ENCODE measurements at places on chromosomes 1 and 21. TPM values are rescaled to one million over a fixed set of nuclear protein-coding genes. Genes with fewer than 3 reads are reported as not detected.

GPR37L1 gene
- total RNA-seq, result 1.1 TPM

DNA sequence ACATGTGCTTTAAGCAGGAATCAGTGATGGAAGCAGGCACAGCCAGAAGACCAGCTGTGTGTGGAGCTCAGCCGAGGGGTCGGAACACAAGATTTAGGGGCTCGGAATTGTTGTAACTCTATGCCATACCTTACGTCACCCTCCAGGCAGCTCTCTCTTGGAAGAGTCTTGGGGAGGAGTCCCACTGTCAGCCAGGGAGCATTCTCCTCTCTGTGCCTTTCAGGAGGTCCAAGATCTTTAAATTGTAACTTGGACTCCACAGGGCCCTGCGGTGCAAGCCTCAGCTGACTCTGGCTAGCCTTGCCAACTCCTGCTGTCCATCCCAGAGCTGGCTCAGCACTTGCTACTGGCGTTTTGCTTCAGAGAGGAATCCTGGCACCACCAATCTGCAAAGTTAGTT lies 26.4 kb upstream of the ROR1 start:
- peak; percentile 7 for DNase-seq

DNA sequence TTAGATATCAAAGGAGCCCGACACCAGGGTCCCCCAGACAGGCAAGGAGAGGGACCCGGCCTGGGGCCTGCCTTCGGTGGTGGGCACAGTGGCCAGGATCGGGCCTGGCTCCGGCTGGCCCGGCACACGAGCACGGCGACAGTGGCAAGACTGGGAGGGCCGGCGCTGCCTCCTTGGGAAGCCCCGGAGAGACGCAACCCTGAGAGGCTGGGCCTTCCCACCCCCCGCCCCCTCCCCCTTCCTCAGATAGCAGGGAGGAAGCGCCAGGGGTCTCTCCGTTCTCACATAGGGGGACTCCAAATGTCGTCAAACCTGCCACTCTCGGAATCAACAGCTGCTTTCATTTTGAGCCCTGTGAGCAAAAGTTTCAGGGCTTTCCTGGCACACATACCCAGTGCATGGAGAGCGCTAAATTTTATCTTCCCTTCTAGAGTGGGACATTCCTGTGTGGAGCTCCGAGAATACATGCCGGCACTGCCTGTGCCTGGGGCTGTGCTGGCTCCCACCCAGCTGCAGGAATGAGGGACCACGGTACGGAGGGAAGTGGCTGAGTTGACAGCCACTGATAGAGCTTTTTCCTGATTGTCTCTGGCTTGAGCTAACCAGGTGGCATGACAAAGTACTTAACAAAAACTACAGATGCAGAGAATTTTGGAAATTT lies 62.4 kb downstream of the CD247 start:
- peak; percentile 26 for DNase-seq

GRCh38 chr1:1358433-1359271 lies at the start of gene MXRA8:
TSS of gene MXRA8 (minus strand) at chr1:1358555. CDS start at chr1:1358504, 51 bp downstream.
- DNase-seq, result no peak

HCN3 gene
- 12.9 TPM for total RNA-seq

LCE1B gene
- total RNA-seq, result not detected

- no peak for DNase-seq
These were observed 9.9 kb downstream of the UBXN11 start for GRCh38 chr1:26296340-26297056.

DNA sequence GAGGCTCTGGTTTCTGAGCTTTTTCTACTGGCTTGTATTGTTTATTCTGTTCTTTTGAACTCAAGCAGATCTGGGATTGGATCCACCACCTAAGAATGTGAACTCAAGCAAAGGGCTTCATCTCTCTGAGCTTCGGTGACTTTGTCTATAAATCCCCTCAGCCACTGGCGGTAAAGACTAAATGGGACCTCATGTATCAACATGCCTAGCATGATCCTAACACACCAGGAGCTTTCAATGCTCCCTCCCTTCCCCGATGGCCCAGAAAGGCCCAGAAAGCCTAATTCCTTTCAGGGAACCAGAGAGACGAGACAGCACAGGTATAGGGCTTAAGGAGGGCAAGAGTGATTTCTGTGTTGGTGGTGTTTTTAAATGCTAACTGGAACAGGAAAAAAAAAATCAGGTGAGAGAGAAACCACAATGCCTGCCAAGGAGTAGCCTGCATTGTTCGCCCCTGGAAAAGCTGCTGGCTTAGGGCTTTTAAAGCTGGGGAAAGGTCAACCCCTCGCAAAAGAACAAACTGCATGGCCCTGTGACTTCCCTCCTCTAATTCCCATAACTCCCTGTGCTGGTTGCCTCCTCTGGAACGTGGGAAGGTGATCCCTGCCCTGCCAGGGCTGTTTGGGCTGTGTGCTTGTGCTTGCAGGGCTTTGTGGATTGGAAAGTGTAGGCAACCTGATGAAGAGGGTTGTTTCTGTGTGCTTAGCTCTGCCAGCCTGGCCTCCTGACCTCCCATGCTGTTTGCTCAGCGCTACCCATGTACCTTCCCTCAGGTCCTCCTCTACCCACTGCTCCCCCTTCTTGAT lies 147.0 kb downstream of the PLPP3 start:
- no peak for DNase-seq

LIPI gene
- not detected for total RNA-seq

SLC44A3 gene
- total RNA-seq, result 3.0 TPM

ADORA1 gene
- 19.1 TPM for total RNA-seq

ANGPTL1 gene
- 0.82 TPM for total RNA-seq

DNA sequence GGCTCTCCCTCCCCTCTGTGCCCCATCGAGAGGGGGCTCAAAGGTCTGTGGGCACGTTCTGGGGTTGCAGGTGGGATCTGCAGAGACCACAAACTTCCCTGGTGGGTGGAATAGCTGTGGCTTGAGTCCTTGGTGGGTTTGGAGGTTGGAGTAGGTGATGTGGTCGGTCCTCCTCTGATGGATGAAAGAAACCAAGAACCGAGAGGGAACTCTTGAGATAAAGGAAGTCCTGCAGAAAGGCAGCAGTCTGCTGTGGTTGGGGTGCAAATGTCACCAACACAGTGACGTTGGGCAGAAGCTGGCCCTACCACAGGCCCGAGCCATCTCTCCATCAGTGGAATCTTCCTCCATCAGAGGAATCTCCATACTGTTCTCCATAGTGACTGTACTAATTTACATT lies 171.8 kb downstream of the FCRL5 start:
- no peak for DNase-seq

DNA sequence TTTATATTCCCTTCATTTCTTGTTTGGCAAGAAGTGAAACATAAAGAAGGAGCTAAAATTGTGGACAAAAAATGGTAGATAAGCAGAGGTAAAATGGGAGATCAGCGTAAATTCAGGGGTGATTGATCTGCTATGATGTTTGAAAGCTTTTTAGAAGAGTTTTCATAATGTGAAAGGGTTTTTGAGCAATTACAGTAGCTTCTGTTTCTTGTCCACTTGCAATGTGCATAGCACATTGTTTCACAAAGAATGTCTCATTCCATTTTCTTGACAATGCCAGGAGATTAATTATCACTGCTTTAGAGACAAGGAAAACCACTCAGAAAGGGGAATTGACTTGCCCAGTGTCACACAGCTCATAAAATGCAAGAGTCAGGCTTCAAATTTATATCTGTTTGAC lies 65.9 kb upstream of the PLPPR4 start:
- DNase-seq, result no peak

GRCh38 chr1:168506204-168506819 lies 37.5 kb downstream of the XCL2 start:
- DNase-seq, result no peak

DNA sequence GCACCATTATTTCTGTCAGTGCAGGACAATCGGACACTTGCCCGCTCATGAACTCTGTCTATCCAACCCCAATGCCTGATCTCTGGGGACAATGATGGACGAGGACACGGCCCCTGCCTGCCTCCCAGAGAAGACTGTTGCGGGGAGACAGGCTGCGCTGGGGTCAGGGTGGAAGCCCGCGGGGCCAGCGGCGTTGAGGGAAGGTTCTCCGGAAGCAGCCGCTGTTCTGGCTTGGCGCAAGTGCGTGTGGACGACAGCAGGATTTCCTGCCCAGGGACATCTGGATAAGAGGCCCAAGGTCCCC lies 18.8 kb downstream of the RHBG start:
- DNase-seq, result no peak

BRDT gene
- total RNA-seq, result not detected

SH2D5 gene
- total RNA-seq, result 2.1 TPM

GRCh38 chr1:50438945-50439344 lies 15.7 kb upstream of the DMRTA2 start:
- DNase-seq, result no peak

GAS5 gene
- 207 TPM for total RNA-seq

- DNase-seq, result no peak
These were observed 72.1 kb downstream of the DISP1 start for GRCh38 chr1:222886878-222887351.

NBPF20 gene
- 10.8 TPM for total RNA-seq

DNA sequence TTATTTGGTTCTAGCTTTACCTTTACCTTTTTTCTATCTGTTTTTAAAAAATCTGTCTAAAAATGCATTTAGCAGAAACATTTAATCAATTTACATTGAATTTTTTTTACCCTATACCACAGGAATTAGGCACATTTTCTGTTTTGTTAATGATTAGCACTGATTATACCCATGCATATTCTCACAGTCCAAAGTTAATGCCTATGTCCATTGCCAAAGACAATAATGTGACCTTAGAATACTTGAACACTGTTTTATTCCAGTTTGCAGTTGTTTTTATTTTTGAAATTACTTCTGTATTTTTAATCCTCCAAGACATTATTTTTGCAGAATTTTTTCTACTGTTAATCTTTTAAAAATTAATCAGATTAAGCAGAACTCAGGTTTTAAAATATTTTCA lies 11.0 kb upstream of the AMY2B start:
- DNase-seq, result no peak

LORICRIN gene
- not detected for total RNA-seq

PEX10 gene
- 14.1 TPM for total RNA-seq

DNA sequence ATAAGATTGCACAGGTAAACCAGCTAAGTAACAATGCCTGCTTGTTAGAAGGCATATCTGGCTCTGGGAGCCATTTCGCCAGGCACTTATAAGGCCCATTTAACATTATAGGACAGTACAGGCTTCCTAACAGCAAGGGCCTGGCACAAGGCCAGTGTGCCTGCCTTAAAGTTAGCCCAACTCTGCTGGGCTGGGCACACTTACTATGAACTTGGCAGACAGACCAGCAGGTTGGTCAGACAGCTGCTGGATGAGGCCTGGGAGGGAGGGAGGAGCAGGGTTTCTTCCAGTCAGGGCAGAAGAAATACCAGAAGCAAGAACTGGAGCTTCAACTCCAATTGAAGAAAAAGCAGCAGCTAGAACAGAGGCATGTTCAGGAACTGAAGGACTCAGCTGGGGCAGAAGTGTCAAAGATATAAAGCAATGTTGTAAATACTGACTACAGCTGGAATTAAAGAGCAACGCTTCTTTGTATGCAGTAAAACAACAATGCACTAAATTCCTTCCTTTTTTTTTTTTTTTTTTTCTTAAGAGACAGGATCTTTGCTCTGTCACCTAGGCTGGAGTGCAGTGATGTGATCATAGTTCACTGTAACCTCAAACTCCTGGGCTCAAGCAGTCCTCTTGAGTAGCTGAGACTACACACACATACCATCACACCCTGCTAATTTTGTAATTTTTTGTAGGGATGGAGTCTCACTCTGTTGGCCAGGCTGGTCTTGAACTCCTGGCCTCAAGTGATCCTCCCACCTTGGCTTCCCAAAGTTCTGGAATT lies 4.9 kb downstream of the CACHD1 start:
- no peak for DNase-seq

DNA sequence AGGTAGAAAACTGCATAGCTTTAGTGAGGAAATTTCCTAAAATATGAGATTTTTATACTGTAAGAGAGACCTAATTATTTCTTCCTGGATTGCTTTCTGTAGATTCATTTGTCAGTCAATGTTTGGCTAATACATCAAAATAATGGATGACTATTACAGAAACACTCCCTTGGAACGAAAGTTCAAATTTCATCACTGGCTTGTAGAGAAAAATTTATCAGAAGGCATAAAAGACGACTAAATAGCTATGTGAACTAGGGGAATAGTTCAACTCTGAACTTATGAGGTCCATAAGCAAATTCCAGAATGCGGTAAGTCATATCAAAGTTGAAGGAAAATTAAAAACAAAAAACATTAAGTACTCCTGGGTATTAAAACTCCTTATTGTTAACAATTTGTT lies 36.0 kb downstream of the WNT2B start:
- DNase-seq, result no peak

HLX gene
- total RNA-seq, result 1.00 TPM

DNA sequence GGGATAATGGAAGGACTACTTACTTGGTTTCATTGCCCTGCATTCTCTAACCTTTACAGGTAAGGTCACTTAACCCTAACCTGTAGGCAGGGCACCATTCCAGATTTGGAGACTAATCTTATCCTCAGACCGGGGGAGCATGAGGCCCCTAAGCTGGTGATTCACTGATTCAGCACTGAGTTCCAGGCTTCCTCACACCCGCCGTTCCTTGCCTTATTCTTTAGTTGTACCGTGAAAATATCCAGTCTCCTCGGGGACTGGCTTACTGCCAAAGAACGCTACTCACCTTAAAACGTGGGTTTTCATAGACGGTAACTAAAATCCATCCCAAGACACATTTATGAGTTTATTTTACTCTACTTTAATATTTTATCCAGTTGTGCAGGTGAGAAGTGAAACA lies 44.3 kb upstream of the COL24A1 start:
- no peak for DNase-seq

DNA sequence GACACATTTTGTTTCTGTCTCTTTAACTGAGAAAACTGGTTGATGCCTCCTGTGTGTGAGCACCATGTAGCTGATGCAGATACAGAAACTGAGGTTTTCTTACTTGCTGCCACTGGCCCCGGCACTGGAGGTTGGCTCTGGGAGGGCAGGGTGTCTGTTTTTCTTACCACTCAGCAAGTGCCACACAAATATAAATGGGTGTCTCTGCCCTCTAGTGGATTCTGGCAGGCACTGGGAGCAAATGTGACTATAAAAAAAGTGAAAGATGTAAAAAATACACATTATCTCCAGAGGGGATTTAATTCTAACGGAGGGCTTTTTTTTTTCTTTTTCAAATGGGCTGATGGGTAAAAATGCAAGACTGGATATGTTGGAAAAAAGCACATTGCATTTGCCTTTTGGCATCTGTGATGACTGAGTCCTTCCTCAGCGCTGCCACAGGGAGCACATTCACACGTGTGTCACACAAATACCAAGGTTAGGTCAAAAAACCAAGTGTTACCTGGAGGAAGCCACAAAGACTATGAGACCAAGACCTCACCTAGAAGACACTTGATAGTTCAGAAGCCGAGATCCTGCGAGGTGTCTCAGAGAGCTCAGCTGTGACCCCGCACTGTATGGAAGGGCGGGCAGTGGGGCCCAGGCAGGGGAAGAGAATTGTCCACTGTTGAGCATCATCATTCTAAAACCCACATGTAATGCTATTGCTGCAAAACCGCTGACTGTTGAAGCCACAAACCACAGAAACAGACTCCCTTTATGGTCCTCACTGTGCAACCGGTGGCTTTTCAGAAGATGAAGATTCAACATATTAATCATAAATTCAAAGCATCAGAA lies 18.9 kb downstream of the PGBD2 start:
- DNase-seq, result peak; percentile 49

MNDA gene
- total RNA-seq, result 1.4 TPM

- no peak for DNase-seq
These were observed 108.4 kb downstream of the ERG start for GRCh38 chr21:38389896-38390295.
